Retinal pigment epithelial cell (primary cell): ENCODE measurements at places on chromosomes 4 and X.

DNA sequence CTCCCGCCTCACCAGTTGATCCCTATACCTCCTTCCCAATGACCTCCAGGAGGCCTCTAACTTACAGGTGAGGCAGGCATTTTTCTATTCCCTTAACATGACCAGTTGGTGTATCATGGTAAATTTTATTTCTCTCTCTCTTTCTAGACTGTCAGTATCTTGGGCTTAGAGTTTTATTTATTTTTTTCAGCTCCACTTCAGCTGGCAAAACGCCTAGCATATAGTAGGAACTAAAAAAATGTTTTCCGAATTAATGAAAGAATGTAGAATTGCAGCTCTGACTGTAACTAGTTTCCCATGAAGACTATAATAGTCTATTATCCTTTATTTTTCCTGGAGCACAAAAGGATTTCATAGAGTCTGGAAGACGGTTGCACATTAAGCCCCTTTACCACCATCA is 84.8 kb downstream of the PDE5A start:
- DNase-seq = no peak

DNA sequence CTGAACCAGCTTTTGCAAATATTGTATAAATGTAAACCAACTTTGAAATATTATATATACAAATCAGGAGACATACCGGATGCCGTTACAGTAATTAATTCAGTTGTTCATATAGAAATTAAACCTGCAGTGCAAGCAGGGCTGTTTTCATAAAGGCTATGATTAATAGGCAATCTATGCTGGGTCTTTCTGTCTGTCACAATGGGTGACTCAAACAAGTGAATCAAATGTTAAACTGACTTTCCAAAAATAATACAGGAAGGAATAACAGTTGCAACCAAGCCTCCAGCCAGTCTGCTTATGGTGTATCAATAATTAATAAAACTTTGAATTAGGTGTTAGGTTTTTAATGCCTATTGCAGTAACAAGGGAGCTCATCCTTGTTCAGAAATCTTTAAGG is 43.9 kb downstream of the GABRB1 start:
- DNase-seq = peak; percentile 13

DNA sequence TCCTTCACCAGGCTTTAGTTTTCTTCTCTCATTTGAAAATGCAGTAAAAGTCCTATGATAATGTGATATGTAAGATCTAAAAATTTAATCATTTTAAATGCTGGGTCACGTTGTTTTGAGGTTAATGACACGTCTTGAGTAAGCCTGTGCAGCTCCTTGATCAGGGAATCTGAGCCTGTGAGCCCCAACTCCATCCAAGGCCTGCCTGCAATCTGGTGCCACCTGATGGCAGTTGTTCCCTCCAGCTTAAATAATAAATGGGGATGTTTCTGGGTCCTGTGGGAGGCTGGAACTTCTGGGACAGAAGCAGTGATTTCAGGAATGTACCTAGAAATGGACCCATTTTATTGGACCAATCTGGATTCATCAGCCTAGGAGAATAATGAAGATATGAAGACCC is 455.4 kb upstream of the ADGRL3 start:
- DNase-seq = no peak

- no peak for DNase-seq
Measured at GRCh38 chrX:88883200-88883599, 136.2 kb downstream of the CPXCR1 start.

- no peak for DNase-seq
Measured at GRCh38 chr4:158613046-158613445, 58.6 kb downstream of the C4orf46 start.

DNA sequence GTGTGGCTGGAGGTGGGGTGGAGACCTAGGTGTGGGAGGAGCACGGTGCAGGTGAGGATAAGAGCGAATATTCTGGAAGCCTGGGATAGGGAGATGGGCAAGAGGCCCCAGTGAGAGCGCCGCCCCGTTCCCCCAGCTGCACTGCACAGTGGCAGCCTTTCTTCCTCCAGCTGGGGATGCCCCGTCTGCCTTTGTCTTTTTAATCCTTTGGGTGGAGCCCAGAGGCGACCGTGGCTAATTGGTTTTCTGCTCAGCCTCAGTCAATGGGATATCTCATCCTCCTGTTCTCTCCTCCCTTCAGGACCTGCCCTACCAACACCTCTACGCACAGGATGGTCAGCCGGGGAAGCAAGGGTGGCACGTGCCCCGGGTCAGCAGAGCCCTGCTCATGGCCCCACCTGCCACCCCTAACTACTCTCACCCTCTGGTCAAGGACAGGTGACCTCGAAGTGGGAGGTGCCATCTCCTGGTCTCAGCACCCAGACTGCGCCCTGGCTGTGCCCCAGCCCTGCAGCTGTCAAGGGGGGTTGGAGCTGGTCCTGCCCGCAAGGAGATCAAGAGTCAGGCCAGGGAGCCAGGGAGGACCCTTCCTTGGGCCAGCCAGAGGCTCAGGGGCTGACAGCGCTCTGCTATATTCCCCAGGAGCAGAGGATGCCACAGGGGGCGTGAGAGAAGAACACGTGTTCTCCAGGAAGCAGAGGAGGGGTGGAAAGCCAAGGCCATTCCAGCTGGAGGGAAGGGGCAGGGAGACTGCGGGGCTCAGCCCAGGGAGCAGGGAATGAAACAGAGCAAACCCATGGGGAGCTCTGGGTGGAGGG is 64.0 kb downstream of the ADRA2C start:
- DNase-seq = no peak

GRCh38 chr4:134201216-134202161 is at the start of gene PABPC4L:
Gene PABPC4L, minus strand, starts transcription at chr4:134201789. Its CDS starts 770 bp downstream, at chr4:134201019.
- peak; percentile 34 for DNase-seq

- DNase-seq = no peak
Measured at GRCh38 chr4:107685740-107686139, 34.3 kb downstream of the PAPSS1 start.

- DNase-seq = no peak
Measured at GRCh38 chrX:34546366-34546765, 110.7 kb downstream of the TMEM47 start.
